ENCODE measurements at places on chromosomes 2 and 18. TPM values are rescaled to one million over a fixed set of nuclear protein-coding genes. Genes with fewer than 3 reads are reported as not detected.

CFAP221 gene
- total RNA-seq: 0.23 TPM

C1QL2 gene
- total RNA-seq: not detected

CYRIA gene
- 3.1 TPM for total RNA-seq

DNA sequence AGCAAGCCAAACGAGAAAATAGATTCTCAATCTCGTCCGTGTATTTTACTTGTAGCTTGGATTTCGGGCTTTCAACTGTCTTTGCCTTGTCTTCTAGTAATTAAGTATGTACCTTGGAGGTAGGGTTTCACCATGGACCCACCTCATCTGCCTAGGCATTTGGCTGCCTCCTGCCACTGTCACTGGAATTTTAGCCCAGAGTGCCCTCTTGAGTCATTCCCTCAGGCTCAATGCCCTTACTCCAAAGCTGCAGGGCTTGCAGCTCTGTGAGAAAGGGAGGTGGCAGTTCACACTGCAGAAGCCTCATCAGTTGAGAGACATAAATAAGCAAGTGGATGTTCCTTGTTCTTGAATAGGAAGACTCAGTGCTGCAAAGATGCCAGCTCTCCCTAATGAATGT is 89.6 kb downstream of the VSNL1 start:
- H3K4me1 ChIP-seq: no peaks in the 10 kb centered on the region
- no peaks in the 10 kb centered on the region for H3K27me3 ChIP-seq
- no peaks in the 10 kb centered on the region for H3K36me3 ChIP-seq
- no peak for DNase-seq
- no peak overlapping the region for H3K4me3 ChIP-seq

- H3K27me3 ChIP-seq: no peaks in the 10 kb centered on the region
- H3K36me3 ChIP-seq: no peaks in the 10 kb centered on the region
- no peak overlapping the region for H3K27ac ChIP-seq
- H3K4me1 ChIP-seq: no peaks in the 10 kb centered on the region
- DNase-seq: no peak
These were observed 1100.2 kb downstream of the CBLN2 start for GRCh38 chr18:71443706-71444480.

DNA sequence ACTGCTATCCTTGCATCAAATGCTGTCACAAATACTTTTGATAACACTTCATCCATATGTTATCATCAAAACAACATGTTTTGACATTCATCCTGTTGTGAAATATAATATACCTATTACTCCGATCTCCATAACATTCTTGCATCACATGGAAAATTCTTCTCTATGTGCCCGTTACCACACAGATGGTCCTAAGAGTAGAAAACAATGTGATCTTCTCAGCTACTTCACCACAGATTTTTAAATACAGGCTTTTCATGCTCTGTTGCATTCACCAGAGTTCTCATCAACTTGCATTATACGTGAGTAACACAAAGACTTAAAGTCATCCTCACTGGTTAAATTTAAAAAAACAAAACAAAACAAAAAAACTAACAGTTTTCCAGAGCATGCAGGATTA is 1603.3 kb upstream of the ZEB2 start:
- H3K4me3 ChIP-seq: no peak overlapping the region
- no peaks in the 10 kb centered on the region for H3K36me3 ChIP-seq
- no peaks in the 10 kb centered on the region for H3K4me1 ChIP-seq
- DNase-seq: no peak

DNA sequence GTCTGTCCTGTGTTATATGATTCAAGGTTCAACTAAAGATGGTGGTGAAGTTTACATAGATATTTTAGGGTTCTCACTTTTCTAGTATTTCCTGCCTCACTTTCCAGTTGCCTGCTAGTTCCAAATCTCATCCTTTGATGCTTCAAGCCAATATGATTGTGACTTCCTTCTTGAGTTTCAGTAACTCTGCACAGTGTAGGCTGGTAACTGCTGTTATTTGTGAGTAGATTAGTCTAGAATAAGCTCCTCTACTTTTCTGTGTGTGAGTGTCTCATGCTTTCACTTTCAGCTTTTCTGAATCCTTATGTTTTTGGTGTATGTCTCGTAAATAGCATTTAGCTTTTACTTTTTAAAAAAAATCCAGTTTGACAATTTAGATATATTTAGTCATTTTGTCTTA is 42.6 kb downstream of the GALNT1 start:
- H3K27me3 ChIP-seq: no peaks in the 10 kb centered on the region
- no peak for DNase-seq
- H3K4me1 ChIP-seq: no peaks in the 10 kb centered on the region
- H3K4me3 ChIP-seq: no peak overlapping the region
- no peak overlapping the region for H3K27ac ChIP-seq

GRCh38 chr2:30622452-30622851 is 175.4 kb downstream of the LCLAT1 start:
- no peaks in the 10 kb centered on the region for H3K27me3 ChIP-seq
- no peak overlapping the region for H3K27ac ChIP-seq
- H3K4me3 ChIP-seq: no peak overlapping the region
- no peak for DNase-seq
- no peaks in the 10 kb centered on the region for H3K36me3 ChIP-seq

DNA sequence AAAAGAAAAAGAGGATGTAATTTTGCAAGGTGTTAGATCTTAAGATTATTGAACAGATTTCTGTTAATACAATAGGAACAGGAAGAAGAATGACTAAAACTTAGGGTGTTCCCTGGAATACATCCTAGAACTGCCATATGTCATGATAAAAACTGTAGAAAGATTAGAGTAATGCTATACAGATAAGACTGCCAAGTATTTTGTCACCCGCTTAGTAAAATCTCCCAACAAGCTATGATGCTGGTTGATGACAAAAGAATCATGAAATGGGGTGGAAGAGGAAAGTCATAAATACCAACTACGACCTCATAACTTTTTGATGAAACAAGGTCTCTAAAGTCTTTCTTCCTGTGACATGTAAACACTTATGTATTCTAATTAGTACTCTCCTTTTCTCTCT is 163.6 kb upstream of the COL3A1 start:
- H3K27me3 ChIP-seq: no peaks in the 10 kb centered on the region
- no peaks in the 10 kb centered on the region for H3K36me3 ChIP-seq
- no peak for DNase-seq
- no peaks in the 10 kb centered on the region for H3K4me1 ChIP-seq
- no peak overlapping the region for H3K4me3 ChIP-seq
- H3K27ac ChIP-seq: no peak overlapping the region

DNA sequence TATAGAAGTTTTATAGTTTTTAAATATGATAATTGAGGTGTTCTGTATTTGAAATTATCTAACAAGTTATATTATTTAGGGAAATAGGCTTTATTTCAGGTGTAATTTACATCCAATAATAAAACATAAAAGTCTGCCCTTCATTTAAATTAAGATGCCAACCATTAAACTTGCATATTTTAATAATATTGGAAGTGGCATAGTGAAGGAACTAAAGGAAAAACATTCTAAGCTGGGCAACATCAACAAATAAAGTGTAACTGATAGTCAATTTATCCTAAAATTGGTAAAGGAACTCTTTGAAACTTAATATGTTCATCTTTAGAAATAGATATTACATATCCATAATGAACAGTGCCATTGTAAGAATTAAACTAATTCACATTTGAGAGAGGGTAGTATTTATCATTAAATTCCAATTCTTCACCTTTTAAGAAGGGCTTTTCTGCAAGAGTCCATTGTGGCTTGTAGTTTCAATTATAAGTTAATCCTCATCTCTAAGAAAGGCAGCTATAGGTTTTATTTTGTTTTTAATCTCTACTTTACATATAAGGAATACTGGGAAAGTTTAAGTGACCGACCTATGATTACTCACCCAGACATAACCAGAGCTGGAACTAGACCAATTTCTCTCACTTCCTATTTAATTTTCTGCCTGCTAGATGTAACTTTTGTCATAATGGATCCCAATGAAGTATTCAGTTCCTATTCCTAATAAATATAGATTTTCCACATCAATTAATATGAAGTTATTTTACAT is 401.6 kb downstream of the XIRP2 start:
- H3K4me3 ChIP-seq: no peak overlapping the region
- no peaks in the 10 kb centered on the region for H3K36me3 ChIP-seq
- peaks cover 12% of the 10 kb centered on the region for H3K4me1 ChIP-seq

DNA sequence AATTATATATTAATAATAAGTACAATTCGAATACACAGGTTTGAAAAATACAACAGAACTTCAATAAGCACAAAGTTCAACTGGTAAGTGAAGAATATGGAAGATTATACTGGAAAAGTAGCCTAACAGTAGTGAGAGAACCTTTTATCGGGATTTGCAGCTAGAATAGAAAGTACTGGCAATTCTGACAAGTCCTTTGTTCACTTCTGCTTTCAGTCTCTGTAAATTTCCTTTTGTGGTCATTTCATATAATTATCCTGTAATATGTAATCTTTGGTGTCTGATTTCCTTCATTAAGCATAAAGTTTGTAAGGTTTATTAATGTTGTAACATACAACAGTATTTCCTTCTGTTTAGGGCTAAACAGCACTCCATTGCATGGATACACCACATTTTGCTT is 67.2 kb downstream of the CUL3 start:
- no peaks in the 10 kb centered on the region for H3K36me3 ChIP-seq
- H3K4me1 ChIP-seq: peaks cover 21% of the 10 kb centered on the region
- H3K27ac ChIP-seq: no peak overlapping the region
- no peak for DNase-seq
- H3K27me3 ChIP-seq: no peaks in the 10 kb centered on the region
- no peak overlapping the region for H3K4me3 ChIP-seq

DNA sequence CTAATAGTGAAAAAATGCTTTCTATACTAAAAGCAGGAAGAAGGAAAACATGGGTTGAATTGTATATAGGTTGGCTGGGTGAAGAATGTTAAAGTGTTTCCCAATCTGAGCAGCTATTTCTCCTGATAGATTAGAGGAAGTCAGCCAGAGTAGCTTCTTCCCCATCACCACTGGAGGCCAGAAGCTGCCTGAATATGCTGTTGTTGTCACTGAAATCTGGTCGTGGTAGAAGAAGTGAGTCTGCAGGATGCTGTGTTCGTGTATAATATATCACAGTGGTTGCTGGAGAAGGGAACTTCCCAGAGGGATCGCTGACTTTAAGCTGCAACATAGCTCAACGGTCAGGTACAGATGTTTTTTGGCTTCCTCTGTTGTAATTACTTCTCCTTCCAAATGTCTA is 247.5 kb upstream of the LRATD1 start:
- no peaks in the 10 kb centered on the region for H3K36me3 ChIP-seq
- H3K4me3 ChIP-seq: no peak overlapping the region
- no peaks in the 10 kb centered on the region for H3K4me1 ChIP-seq

DNA sequence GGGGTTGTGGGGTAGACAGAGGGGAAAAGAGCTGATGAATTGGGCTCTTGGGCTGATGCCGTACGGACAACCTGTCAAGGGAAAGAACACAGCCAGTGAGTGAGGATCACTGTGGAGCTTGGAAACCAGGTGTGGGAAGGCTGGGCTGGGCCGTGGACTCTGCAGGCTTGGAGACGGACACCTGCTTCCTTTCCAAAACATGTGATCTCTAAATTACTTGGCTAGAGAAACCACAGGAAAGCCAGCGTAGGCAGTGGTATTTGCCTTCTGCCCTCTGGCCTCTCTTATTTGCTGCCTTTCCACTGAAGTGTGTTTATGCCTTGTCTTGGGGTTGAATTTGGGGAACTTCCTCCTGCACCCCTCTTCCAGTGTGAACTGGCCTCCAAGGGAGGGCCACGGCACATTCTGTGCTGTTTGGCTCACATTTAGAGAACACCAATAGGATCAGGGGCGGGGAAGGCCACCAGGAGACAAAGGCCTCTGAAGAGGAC is 267.7 kb downstream of the PRKCE start:
- H3K4me3 ChIP-seq: no peak overlapping the region
- H3K27ac ChIP-seq: no peak overlapping the region
- no peaks in the 10 kb centered on the region for H3K27me3 ChIP-seq
- no peak for DNase-seq
- H3K36me3 ChIP-seq: no peaks in the 10 kb centered on the region

GRCh38 chr2:10591207-10591606 is 98.6 kb downstream of the NOL10 start:
- peaks cover 26% of the 10 kb centered on the region for H3K4me1 ChIP-seq
- no peak overlapping the region for H3K4me3 ChIP-seq
- peak overlapping the region; percentile 87 for H3K27ac ChIP-seq

GRCh38 chr2:172938713-172939375 is 136.8 kb upstream of the MAP3K20 start:
- DNase-seq: no peak
- H3K27ac ChIP-seq: no peak overlapping the region
- H3K27me3 ChIP-seq: no peaks in the 10 kb centered on the region
- H3K4me3 ChIP-seq: no peak overlapping the region

- no peak overlapping the region for H3K4me3 ChIP-seq
- no peaks in the 10 kb centered on the region for H3K4me1 ChIP-seq
- H3K36me3 ChIP-seq: no peaks in the 10 kb centered on the region
- no peak for DNase-seq
- no peaks in the 10 kb centered on the region for H3K27me3 ChIP-seq
These were observed 16.2 kb upstream of the SSB start for GRCh38 chr2:169782513-169782912.
